ENCODE measurements at places on chromosomes 6 and 20.

DNA sequence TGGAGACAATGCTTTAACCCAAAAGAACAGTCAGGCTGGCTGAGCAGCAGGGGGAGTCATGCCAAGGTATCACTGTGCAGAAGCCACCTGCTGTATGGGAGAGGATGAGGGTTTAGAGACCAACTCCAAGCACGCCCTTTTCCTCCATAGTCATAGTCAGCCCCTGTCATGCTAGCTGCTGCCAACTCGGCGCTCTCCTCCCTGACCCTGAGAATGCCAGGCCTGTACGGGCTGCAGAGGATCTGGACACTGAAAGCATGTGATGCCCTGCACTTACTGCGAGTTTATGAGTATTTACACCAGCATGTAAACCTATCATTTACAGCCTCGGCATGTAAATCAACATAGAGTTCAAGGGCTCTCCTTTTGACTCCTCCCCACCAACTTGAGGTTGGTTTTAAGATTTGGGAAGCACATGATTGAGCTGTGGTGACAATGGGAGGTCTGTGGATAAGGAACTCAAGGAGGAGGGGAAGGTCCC is 11.7 kb upstream of the SCUBE3 start:
- DNase-seq = no peak

GRCh38 chr6:31203345-31203979 is 33.0 kb upstream of the POU5F1 start:
- DNase-seq = no peak

GRCh38 chr6:169162249-169162648 is 91.4 kb downstream of the THBS2 start:
- DNase-seq = no peak

DNA sequence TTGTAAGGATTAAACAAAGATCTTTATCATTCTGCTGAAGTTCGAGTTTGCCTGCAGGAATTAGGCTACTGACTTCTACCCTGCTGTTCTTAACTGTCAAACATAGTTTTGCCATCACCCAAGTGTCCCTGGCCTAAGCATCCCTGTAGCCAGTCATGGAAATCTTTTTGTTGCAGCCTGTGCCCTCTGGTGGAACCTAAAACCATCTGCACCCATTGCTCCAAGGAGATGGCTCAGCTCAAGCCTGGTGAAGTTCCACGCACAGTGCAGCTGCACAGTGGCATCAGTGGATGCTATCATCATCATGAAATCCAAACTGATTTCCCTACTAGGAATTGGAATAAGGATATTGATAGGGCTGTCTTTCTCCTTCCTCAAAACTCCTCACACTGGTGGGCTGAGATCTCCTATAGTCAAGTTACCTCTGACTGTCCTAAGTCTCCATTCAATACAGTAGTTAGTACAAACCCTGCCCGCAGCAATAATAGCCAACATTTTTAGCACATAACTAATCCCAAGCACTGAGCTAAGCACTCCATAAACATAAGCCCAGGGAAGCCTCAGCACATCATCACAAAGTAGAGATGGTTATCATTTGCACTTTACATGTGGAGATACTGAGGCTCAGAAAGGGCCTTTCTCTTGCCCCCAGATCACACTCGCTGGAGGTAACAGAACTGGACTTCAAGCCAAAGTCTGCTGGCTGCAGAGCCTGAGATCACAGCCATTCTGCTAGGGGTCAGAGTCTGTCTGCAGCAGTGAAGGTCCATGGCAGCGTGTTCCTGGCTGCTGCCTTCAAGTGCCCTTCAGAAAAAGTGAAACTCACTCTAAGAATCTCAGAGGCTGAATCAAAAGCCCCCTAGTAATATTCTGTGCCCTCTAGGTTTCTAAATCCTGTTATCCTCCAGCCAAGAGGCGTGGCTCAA is 77.2 kb upstream of the MC3R start:
- no peak for DNase-seq

DNA sequence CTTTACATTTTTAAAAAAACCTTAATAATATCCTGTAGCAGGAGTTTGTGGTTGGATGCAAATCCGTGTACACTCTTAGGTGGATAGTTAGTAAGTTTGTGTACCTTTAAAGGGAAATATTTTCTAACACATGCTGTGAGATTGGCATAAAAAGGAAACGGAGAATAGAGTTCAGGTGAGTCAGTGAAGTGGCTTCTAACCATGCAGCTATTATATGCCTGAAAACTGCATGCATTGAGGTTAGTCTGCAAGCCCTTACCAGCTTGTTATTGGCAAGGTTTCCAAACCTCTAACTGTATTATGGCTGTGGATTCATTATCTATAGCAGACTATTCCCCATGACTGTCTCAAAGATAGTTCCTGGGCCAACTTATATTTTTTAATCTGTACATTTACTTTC is 420.6 kb upstream of the MMS22L start:
- DNase-seq = no peak

DNA sequence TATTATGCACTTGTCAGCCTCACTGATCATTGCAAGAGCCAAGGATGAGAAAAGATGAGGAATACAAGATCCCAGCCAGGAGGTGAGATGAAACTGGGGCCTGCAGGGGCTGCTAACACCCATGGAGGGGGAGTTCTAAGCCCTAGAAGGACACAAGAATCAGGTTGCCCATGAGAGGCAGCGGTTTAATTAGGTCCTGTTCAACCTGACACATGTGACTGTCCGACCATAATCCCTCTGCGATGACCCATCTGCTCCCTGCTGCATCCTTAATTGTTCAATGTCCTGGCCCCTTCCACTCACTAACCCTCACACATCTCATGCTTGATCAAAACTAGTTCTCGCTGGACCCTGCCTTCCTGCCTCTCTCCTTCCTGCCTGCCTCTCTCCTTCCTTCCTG is 52.2 kb upstream of the NNAT start:
- DNase-seq = no peak

Measured in HS-27A (cell line).